ENCODE measurements at places on chromosomes 3 and 15.
A peak's percentile ranks its signal among the peaks of the same experiment; 100 is the strongest.

- DNase-seq, result no peak
These were observed 858 bp downstream of the NTRK3 start for GRCh38 chr15:88255484-88256278.

DNA sequence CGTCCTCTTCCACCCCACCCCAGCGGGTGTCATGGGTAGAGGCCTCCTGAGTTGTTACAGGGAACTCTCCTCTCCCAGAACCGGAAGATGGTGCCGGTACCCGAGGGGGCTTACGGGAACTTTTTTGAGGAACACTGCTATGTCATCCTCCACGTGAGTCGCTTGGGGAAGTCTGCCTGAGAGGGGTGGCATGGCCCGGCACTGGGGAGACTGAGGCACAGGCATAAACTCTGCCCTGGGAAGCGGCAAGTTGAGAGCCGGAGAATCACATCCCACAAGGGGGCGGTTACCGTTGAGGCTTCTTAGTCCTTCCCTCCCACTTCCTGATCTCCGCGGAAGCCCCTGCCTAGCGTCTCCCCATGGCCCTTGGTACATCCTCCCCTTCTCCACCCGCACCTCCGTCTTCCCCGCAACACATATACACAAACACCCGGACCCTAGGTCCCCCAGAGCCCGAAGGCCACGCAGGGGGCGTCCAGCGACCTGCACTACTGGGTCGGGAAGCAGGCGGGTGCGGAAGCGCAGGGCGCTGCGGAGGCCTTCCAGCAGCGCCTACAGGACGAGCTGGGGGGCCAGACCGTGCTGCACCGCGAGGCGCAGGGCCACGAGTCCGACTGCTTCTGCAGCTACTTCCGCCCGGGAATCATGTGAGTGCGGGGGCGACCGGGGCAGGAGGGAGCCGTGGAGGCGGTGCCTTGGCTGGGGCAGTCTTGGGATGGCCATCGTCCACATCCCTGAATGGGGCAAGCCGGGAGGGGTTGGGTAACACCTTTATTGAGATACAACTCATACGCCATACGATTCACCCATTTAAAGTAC, 3.4 kb downstream of the VILL start:
- DNase-seq, result peak; percentile 36

DNA sequence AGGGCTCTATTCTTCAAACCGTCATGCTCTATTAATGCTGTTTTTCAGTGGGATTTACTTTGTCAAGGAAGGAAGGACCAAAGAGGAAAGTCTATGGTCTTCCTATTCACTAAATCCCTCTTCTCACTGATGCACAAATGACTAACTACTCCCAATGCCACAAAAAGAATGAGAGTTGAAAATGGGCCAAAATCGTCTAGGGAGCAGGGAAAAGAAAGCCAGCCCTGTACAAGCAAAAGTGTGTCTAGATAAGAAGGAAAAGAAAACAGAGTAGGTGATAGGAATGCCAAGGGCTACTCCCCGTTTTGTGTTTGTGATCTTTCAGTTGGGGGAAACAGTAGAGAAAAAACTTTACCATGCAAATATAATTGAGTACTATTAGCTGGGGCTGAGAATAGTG, 97.2 kb upstream of the TMCO5A start:
- DNase-seq, result no peak

- DNase-seq, result no peak
These were observed 43.5 kb downstream of the PHC3 start for GRCh38 chr3:170137986-170138385.

GRCh38 chr3:78349571-78349970, 1309.7 kb downstream of the ROBO2 start:
- no peak for DNase-seq

DNA sequence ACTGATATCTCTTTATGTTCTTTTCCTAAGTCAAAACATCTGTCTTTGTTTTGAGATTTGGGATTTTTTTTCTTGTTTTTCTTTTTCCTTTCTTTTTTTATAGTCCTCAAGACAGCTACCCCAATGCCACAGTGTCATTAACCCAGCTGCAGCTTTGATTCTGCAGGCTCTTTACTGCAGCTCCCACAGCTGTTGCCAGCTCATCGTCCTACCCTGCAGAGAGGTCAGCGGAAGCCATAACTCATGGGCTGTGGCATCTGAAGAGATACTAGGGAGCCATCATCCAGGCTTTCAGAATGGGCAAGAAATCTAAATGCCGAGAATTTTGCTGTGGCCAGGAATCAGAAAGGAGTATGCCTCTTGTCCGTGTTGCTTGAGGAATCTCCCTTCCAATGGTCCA, 44.3 kb upstream of the SLC24A5 start:
- DNase-seq, result no peak

- DNase-seq, result no peak
These were observed 32.1 kb upstream of the ALPK3 start for GRCh38 chr15:84785053-84785452.

DNA sequence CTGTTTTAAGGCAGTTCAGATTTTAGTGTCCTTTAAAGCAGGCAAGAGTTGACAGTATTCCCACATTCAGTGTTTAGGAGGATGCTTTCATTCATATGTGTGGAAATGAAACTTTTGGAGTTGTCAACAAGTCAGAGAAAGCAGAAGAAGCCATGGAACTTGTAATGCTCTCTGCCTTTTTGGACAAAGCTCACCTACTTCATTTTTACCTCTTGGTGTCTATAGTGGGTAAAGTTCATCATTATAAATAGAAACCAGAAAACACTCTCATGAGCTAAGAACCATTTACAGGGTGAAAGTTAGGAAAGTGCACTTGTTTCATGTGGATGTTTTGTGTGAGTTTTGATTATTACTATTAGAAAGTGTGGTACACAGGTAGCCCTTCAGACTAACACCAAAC, 9.2 kb upstream of the NFKBIZ start:
- DNase-seq, result no peak

DNA sequence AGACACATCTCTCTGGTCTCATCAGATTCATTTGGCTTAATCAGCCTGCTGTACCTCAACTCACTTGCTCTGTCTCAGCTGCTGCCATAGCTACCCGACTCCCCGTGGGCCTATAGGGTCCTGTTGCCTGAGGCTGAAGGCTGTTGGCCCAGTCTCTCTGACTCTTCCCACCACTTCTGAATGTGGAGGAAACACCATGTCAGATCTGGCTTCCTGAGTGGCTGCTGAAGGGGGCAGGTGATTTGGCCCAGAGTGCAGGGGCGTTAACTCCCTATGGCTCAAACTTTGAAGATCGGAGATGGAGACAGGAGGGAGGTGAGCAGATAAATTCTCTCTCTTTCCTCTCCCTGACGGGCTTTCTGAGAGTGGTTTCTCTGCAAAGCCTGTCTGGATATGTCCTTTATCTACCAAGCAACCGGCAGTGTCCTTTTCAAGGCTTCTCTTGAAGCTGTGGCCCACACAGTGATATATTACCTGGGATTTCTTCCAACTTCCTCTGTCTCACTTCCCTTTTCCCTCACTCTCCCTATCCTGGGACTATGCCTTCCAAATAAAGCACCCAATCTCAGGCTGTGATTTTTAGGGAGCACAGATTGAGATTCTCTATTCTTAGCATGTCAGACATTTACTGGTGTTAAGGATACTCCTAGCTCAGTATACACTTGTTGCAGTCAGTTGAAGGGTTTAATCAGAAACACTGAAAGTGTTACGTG, 334.9 kb upstream of the TBC1D5 start:
- no peak for DNase-seq

- no peak for DNase-seq
These were observed 28.5 kb downstream of the DNAJC13 start for GRCh38 chr3:132445817-132446216.

DNA sequence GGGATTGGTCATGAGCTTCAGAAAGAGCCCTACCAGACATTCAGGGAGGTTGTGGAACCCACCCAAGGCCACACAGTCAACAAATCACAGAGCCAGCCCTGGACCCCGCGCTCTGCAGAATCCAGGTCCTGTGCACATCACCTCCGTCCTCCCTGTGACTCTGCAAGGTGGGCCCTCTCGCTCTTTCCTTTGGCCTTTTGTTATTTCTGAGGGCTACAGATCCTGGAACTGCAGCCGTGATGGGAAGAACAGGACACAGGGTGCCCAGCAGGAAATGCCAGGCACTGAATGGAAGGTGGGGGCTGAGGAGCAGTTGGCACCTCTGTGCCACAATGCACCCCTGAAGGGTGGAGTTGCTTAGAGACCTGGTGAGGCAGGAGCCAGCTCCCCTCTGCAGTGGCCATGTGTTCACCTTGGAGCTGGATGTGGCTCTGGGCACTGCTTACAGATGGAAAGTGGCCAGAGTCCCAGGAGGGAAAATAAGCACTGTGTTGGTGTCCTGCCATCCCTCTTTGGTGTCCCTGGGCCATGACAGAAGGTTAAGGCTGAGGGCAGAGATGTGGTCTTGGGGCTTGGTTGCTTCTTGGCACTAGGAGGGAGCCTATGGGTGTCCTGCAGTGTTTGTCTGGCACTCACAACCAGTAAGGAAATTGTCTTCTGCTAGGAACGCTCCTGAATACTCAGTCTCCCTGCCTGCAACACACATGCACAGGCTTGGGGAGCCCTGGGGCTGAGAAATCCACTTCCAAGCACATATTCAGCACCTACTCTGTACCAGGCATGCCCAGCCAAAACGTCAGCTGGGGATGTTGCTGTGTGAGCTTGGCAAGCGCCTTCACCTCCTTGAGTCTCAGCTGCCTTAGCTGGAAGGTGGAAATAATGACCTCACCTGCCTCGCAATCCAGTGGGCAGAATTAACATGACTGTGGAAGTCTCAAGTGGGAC, 98.0 kb upstream of the SLC6A6 start:
- DNase-seq, result no peak

Measured in activated CD8-positive, alpha-beta memory T cell treated with anti-CD3 and anti-CD28 coated beads for 1 hour (primary cell).